GM23248 (cell line): ENCODE measurements at places on chromosomes 12 and 14. TPM values are rescaled to one million over a fixed set of nuclear protein-coding genes. Genes with fewer than 3 reads are reported as not detected.

DNA sequence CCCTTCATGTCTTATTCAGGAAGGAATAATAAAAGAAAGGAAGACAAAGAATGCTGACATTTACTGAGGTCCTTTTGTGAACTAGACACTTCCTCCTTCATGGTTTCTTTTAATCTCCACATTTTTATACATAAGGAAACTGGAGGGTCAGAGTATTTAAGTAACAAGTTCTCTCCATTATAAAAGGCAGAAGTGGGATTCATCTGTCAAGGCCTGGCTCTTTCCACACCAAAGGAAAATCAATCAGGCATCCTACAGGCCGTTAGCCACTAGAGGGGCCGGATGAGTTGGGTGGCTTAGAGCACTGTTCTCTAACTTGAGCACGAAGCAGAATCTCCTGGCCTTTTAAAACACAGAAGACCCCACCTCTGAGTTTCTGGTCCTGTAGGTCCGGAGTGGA, 36.8 kb upstream of the NINJ2 start:
- H3K36me3 ChIP-seq, result no peaks in the 10 kb centered on the region
- DNase-seq, result no peak

- H3K4me3 ChIP-seq, result no peak overlapping the region
- H3K27me3 ChIP-seq, result no peaks in the 10 kb centered on the region
- no peak overlapping the region for H3K27ac ChIP-seq
- peaks cover 47% of the 10 kb centered on the region for H3K36me3 ChIP-seq
Measured at GRCh38 chr12:130795906-130796305, 43.1 kb downstream of the STX2 start.

- peaks cover 93% of the 10 kb centered on the region for H3K27me3 ChIP-seq
- peak; percentile 56 for DNase-seq
- H3K36me3 ChIP-seq, result no peaks in the 10 kb centered on the region
Measured at GRCh38 chr12:53990311-53991076, 5.5 kb downstream of the HOXC10 start.

TMEM132C gene
- not detected in 2 replicates for total RNA-seq

POLE2 gene
- 5.5 and 13.5 TPM in 2 replicates for total RNA-seq

HSPA2 gene
- total RNA-seq, result 28.1 and 28.9 TPM in 2 replicates
